HFF-Myc (cell line): ENCODE measurements at places on chromosomes 5 and 9.

GRCh38 chr5:65480306-65480865, 1.3 kb downstream of the ADAMTS6 start:
- peak; percentile 80 for DNase-seq

DNA sequence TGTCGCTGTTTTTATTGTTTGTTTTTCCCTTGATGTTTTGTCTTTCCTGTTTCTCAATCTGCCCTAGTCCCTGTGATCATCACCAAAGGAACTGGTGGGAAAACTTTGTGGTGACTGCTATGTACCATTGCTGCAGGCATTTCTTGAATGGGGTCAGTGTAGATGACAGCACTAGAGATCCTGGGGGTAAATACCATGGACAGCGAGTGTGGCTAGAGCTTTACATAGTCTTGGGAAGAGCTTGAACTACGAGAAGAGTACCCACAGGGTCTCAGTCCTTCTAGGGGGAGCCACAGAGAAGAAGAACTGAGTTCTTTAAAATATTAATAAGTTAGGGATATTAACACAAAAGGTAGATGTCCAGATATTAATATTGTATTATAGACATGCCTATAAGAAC, 138.8 kb downstream of the PAM start:
- DNase-seq, result no peak

DNA sequence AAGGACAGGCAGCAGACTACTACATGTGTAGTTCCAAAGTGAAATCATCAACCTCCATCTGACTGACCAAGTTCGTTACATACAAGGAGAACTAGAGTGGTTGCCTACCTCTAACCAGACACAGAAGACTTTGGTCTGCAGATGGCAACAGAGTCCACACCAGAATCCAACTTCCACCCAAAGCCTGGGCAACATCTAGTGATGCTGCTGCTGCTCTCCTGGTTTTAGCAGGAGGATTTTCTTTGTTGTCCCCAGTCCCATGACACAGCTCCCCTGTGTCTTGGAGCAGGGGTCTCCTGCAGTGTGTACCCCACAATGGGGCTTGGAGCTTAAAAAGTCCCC, 46.4 kb upstream of the APC start:
- DNase-seq, result no peak

DNA sequence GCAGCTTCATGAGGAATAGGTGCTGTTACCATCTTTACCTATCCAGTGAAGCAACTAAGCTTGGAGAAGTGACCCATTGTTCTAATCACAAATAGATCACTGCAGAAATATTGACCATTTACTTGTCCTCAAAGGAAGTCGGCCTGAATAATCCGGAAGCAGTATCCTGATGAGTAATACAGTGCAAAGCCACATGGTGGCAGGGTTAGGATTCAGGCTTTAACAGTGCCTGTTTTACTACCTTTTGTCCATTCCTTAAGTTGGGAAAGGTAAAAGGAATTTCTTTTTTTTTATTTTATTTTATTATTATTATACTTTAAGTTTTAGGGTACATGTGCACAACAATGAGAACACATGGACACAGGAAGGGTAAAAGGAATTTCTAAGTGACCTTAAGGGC, 336.3 kb downstream of the KDM4C start:
- DNase-seq, result no peak

- peak; percentile 78 for DNase-seq
Measured at GRCh38 chr9:1173211-1173610, 123.1 kb downstream of the DMRT2 start.

DNA sequence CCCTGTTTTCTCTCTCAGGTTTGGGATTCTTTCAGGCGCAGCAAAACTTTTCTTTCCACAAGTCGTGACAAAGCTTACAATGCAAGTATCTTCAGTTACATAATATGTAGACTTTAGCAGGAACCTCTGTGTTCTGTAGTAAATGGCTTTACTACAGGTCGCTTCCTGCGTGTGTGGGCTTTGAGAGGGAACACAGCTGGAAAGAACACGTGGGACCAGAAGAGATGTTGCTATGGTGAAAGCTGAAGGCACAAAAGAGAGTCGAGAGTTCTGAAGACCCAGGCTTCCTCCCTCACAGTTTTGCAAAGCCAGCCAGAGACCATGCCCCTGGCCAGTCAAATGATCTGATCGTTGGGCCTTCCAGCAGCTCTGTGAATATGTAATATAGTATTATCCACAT, 4.0 kb downstream of the ANKRD55 start:
- DNase-seq, result no peak

DNA sequence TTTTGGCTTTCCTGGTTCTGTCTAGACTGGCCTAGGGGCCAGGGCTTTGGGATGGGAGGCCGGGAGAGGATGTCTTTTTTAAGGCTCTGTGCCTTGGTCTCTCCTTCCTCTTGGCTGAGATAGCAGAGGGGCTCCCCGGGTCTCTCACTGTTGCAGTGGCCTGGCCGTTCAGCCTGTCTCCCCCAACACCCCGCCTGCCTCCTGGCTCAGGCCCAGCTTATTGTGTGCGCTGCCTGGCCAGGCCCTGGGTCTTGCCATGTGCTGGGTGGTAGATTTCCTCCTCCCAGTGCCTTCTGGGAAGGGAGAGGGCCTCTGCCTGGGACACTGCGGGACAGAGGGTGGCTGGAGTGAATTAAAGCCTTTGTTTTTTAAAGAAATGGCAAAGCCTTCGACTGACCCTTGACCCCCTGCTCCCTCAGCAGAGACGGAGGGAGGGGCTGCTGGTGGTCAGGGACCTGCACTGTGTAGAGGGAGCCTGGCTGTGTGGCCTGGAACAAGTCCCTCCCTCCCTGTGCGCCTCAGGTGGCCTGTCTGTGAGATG, 11.1 kb downstream of the FPGS start:
- DNase-seq, result no peak

- no peak for DNase-seq
Measured at GRCh38 chr5:135873831-135874230, 21.8 kb downstream of the IL9 start.

- DNase-seq, result no peak
Measured at GRCh38 chr9:5869315-5870019, 21.2 kb upstream of the MLANA start.

DNA sequence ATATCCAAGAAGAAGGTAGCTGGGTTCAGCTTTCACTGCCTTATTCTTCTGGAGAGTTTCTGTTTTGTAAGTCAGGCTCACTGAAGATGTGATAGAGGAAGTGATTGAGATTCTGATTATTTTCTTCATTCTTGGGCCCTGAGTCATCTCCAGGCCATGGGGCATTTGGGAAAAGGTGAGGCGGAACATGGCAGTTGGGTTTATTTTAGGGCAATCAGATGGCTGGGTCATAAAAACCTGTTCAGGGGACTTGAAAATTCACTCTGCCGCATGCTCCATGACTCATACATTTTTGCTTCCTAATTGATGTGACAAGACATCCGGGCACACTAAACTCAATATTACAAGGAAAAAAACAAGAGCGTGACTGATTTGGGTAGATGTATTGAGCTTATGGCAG, 265.7 kb upstream of the KLF4 start:
- peak; percentile 86 for DNase-seq

GRCh38 chr5:39176759-39177630, 42.4 kb downstream of the FYB1 start:
- no peak for DNase-seq

DNA sequence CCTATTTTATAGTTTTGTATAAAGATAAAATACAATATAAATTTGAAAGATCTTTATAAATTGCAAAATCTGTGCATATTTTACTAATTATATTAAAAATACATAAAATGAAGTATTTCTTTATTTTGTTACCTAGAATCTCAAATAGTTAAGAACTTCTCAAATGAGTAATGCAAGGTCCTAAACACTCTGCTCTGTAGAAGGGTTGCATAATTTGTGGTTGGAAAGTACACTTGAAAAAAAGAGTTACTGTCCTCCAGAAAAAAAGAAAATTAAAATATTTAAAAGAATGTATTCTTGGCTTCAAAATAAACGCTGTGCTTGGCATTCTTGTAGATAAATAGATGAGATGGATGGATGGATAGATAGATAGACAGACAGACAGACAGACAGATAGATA, 428.8 kb upstream of the CDH6 start:
- no peak for DNase-seq

DNA sequence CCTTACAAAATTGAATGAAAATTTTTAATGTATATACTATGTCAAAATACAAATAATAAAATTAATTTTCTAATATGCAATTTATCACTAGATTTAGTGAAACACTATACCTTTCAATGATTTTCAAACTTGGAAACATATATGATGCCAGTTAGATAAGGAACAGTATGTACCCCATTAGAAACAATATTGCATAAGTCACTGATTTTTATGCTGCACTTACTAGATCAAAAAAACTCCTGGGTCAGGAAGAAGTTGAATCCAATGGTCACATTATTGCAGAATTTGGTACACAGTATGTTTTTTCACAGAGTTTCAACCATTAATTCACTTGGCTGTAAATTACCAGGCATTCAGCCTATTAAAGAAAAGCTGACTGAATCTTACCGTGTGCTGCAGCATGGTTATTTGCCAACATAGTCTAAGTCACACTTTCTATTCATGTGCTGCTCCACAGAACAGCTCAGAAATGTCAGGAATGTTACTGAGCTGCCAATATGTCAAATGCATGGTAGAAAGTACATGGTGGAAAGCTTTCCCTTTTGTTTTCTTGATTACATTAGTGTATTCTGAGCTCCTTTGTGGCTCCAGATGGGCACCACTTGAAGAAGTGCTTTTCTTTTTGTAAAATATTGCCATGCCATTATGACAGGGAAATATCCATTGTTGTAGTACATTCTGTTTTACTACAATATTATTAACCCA, 9.9 kb upstream of the PRR16 start:
- no peak for DNase-seq

DNA sequence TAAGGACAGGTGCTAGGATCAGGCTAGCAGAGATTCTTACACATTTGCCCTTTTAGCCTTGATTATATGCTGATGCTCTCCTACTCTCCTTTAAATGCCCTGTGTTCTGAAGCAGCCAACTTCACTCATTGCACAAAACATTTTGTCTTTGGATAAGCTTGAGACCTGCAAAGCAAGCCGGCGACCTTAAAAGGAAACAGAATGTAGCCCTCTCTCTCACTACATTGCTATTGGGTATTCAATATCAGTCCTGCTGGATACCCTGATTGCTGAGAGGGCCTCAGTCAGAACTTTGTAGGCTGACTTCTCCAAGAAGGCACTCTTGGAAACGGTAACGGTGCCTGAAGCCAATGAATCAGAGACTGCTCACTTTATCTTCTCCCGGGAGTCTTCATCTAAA, 528.9 kb downstream of the DTWD2 start:
- no peak for DNase-seq

DNA sequence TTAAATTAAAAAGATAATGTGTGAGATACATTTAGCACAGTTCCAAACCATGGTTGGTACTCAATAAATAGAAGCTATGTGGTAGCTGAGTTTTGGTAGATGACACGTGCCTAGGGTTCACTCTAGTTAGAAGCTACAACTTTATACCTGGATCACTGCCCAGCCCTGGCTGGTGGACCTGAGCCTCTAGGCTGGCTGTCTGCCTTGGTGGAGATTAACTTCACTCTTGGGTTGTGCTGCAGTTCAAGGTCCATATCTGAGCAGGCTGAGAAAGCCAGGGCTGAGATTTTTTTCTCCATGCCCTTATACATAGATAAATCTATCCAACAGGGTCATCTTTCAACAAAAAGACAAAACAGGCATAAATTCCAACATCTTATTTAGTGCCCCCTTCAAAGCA, 44.6 kb upstream of the SPDL1 start:
- no peak for DNase-seq
